ENCODE measurements at places on chromosomes 6 and 20.
A peak's percentile ranks its signal among the peaks of the same experiment; 100 is the strongest.

DNA sequence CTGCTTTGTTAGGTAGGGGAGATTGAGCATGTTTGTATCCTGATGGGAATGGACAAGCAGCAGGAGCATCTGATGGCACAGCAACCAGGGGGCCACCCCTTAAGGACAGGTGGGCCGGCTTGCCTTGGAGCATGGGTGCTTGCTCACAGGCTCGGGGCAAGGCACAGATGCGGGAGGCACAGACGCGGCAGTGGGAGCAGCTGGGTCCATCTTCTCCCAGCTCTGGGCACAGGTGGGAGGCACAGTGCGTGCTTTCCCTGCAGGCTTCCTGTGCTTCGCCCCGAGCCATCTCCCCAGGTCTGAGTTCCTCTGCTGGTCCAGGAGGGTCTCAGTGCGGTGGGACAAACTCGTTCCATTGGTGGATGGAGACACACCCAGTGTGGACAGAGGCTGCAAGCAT, 73.6 kb upstream of the BHLHE23 start:
- DNase-seq, result no peak

DNA sequence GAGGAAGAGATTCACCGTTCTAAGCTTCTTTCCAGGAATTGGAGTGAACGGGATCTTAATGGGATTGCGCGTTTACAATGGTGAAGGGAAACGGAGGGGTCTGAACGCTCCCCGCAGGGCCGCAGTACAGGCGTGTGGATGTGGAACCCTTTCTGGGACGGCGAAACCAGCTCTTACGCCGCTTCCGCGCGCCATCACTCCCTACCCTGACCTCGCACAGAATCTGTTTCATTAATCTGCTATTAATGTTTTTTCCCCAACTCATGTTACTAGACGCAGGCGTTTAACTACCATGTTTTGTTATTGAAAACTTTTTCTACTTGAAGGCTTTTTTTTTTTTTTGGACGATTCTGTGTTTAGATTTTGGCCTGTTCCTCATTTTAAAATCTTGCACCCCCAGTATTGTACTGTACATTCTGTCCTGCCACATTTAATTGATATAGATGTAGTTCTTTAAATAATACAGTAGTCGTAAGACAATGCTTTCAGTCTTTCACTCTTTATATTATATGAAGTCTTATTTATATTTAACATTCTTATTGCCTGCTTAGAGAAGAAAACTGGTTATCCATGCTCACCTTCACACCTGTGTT, 696 bp upstream of the SUPT3H start:
- no peak for DNase-seq

DNA sequence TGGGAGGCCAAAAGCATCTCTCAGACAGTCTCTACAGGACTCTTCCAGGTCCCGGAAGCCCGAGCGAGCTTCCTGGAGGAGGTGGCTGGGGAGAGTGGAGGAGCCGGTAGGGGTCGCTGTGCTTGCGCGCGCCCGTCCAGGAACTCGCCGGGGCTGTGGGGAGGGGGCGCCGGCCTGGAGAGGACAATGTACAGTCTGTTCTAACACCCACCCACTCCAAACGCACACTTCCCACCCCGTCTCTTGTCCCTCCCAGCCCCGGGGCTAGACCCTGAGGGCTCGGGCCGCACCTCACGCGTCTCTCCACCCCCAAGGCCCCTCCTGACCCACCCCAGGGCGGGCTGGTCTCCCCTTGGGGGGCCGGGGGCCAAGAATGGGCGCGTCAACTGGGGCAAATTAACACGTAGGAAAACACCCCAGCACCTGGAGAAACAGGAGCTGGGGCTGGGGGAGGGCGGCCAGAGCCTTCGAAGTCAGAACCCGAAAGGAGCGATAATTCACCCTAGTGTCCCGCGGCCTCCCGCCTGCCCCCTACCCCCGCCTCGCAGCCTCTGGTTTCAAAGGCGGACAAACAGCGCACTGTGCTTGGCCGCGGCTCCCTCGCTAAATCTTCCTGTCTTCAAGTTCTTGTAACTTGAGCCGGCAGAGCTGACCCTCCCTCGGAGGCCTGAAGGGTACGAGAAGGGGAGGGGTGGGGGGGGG, 103.2 kb upstream of the FOXP4 start:
- DNase-seq, result peak; percentile 93

DNA sequence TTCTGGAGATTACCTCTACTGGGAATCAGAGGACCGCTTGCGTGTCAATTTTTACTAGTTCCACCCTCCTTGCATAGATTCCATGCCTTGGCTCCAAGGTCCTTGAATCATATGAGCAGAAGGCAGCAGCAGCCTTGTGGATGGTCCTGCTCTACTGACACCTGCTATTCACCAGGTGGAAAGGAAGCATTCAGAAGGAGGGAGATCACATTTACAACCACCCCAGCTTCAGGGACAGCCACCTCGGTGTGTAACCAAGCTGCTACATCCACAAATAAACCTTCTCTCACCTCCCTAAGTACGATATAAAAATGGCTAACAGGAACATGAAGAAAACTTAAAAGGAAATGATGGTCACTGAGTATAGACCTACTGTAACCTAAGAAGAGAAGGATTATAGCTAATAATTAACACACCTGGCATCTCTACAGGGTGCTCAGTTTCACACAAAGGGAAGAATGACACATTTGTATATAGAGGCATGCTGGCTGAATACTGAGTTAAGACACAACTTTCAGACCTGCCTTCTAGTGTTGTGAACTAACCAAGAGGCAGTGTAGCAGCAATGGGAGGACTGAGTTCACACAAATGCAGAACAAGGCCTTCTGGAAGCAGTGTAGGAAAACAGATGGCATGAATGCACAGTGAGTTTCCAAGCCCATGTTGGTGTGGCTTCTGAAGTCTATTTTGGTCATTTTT, 46.3 kb upstream of the SRPK1 start:
- no peak for DNase-seq

GRCh38 chr20:3044336-3044965, 1.0 kb downstream of the GNRH2 start:
- DNase-seq, result no peak

DNA sequence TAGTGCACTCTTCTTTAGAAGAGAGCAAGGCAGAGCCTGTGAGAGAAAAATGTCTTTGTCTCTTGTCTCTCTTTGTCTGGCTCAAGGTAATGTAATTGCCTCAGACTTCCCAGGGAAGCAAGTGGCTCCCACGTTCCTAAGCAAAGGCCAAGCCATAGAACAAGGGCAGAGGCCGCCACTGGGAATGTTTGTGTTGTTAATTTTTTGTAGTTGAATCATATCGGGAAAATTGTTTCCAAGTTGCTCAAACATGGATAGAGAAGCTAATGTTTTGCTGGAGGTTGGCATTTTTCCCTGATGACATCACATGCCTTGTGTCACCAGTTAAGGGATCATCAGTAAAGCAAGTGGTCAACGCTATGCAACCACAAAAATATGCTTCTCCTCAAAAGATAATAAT, 211.5 kb upstream of the FOXA2 start:
- DNase-seq, result peak; percentile 82

GRCh38 chr6:159913375-159913774, 22.6 kb downstream of the MAS1 start:
- DNase-seq, result no peak

- DNase-seq, result no peak
These were observed 82.7 kb downstream of the CFAP61 start for GRCh38 chr20:20134941-20135575.

- peak; percentile 25 for DNase-seq
These were observed 156.9 kb downstream of the ARID1B start for GRCh38 chr6:156934069-156934460.

DNA sequence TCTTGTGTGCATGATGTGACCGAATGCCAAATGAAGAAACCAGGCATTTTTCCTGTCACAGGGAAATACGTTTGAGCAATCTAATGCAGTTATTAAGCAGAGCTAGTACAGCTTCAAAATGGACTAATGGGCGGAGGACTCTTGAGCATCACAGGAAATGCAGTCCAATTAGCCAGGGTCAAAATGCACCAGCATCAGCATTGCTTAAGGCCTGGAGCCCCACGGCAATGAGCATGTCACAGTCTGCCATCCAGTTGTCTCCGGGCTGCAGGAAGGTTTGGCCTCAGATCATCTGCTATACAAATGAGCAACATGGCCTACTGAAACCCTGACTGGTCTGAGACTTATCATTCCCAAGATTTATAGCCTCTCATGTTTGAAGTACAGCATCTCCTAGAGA, 652.1 kb upstream of the SLC35B3 start:
- DNase-seq, result no peak

GRCh38 chr20:42986143-42986773, 203.4 kb downstream of the PTPRT start:
- DNase-seq, result no peak

DNA sequence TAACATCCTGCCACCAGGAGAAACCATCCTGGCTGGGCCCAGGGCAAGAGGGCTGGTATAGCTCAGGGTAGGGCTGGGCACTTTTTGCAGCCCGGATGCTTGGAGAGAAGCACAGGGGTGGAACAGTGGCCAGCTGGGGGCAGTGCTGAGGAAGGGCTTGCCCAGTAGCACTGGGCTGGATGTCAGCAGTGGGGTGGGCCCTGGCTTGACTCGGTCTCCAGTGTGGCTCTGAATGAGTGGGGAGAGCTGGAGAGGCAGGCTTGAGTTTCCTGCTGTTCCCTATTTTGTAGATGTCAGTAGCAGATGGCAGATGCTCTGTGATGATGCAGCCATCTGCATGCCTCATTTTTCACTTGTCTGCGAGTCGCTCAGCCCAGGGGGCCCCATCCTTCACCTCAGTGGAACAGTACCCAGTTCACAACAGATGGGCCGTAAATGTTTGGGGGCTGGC, 56.3 kb upstream of the TULP1 start:
- no peak for DNase-seq

DNA sequence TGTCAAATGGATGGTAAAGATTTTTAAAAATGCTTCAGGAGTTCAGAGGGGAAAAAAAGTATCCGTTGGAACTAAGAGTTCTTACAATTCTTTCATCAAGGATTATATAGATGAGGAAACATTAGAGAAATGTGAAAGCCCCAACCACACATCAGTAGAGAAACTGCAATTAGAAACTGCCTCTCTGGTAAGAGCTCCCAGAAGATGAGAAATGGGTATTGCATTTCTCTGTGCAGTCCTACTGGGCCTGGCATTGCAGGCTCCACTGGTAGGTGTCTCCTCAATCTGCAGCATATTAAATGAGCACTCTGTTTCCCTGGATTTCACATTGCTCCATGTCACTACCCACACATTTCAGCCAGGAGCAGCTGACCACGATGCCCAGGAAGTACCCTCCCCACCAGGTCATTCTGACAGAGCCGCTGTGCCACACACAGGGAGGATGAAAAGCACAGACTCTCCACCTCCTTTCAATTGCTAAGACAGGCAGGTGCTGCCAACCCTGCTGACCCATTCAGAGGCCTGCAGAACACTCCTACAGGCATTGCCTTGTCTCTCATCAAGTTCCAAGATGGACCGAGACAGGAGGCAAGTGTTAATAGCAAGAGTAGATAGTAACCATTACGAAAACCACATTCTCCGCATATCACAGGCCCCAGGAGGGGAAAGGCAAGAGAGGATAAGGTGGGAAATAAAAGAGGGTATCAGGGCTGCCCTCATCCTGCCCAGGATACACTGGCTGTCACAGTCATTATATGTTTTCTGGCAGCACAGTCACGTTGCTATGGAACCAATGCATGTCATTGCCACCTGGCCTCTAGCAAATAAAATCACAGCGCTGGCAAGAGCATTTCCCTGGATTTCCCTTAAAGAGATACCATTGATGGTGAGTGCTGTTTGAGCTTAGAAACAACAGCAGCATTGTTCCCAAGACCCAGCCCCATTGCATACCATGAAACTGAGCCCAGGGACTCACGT, 241.7 kb downstream of the ATXN1 start:
- DNase-seq, result no peak

DNA sequence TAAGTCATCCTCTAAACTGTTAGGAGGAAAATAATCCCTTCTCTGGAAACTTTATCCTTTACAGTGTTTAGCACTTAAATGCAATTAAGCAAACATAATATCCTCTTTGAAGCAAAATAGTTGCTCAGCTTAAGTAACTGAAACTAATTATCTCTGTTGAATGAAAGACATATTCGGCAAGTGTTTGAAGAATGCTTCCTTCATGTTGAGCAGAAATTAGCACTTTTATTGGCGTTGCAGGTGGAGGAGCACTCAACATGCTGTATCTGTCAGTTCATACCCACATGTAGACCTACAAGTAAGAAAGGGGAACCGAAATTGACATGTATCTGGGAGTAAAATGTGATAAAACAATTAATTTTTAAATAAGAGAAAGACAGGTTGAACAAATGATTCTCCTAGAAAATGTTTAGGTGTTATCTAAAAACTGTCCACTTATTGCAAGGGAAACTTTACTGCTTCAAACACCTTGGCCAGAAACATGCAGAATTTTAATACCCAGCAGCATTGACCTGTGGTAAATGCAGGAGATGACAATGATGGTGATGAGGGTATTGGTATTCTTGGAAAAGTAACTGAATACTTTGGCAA, 987.0 kb upstream of the MAP3K7 start:
- DNase-seq, result no peak

DNA sequence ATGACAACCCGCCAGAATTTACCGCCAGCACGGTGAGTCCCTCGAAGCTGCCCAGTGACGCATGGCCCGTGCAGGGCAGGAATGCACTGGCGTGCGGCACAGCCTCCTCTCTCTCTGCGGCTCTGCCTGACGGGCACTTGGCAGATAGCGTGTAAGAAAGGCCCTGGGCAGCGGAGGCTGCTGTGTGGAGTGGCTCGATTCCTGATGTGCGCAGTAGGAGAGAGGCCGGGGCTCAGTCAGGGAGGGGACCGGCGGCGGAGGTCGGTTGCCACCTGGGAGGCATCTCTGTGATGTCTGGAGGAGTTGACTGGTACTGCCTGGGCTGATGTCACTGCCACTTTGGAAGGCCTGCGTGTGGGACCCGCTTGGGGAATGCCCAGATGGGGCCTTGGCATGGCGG, 170.7 kb downstream of the TAF4 start:
- no peak for DNase-seq

DNA sequence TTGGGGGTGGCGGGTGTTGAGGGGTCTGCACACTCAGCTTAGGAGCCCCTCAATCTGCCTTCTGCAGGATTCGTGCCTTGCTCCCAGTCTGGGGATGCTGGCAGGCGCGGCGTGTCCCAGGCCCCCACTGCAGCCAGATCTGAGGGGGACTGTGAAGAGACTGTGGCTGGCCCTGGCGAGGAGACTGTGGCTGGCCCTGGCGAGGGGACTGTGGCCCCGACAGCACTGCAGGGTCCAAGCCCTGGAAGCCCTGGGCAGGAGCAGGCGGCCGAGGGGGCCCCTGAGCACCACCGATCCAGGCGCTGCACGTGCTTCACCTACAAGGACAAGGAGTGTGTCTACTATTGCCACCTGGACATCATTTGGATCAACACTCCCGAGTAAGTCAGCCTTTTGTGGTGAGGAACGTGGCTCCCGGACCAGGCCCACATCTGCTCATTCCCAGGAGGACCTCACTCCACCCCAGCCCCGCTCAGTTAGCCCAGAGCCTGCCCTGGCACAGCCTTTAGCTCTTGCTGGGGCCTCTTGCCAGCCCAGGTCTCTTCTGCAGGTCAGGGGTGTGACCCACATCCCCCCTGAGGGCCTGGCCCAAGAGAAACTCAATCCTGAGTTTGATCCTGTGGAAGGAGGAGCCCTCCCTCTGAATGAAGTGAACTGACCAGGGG, 1.1 kb downstream of the EDN3 start:
- DNase-seq, result no peak
